ENCODE measurements at places on chromosomes 1 and 21.

GRCh38 chr1:12142891-12143630 lies 23.7 kb upstream of the TNFRSF1B start:
- DNase-seq = no peak

DNA sequence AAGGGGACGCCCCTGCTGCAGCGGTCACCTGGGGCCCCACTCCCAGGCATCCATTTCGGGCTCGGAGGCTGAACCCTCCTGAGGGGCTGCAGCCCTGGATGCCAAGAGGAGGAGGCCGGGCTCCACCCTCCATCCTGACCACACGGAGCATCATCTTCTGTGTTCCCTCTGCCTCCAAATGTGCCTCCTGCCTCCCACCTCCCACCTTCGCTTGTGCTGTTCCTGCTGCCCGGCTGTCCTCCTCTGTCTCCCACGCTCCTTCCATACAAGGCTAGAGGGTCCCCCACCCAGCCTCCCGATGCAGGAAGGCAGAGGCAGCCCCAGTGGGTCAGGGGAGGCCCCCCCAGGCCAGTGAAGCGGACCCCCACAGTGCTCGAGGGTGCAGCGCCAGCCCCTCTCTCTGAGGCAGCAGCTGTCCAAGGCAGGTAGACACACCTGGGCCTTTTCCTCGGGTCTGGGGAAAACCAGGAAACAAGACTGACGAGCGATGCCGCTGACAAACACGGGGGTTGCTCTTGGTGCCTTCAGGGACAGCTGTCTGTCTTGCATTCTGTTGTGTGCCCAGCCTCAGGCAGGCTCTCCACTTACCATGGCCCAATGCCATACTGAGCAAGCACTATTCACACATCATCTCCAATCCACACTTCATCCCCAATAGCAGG lies 16.8 kb upstream of the PLEKHG5 start:
- no peak for DNase-seq

DNA sequence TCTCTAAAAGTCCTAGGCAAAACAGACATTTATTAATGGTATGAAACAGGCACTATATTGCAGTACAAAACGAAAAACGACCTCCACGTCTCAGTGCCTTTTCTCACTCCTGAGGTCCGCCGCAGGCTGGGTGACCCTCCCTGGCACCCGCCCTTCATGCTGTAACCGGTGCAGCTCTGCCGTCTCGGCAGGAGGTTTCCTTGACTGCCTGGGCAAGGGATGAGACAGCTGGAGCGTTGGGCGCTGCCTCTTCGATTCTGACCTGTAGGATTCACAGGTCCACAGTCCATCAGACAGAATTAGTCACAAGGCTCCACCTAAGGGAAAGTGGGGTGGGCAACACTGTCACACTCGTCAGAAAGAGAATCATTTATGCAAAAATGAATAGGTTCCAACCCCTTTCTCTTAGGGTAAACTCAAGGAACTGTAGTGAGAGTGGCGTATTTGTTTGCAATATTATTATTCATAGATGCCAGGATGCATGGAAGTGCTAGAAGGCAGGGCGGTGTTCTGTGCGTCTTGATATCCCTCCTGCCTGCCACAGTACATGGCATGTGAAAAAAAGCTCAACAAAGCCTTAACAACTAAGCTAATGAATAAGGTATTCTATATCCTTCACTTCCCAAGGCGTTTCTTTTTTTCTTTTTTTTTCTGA lies 23.5 kb upstream of the ZBTB18 start:
- no peak for DNase-seq

DNA sequence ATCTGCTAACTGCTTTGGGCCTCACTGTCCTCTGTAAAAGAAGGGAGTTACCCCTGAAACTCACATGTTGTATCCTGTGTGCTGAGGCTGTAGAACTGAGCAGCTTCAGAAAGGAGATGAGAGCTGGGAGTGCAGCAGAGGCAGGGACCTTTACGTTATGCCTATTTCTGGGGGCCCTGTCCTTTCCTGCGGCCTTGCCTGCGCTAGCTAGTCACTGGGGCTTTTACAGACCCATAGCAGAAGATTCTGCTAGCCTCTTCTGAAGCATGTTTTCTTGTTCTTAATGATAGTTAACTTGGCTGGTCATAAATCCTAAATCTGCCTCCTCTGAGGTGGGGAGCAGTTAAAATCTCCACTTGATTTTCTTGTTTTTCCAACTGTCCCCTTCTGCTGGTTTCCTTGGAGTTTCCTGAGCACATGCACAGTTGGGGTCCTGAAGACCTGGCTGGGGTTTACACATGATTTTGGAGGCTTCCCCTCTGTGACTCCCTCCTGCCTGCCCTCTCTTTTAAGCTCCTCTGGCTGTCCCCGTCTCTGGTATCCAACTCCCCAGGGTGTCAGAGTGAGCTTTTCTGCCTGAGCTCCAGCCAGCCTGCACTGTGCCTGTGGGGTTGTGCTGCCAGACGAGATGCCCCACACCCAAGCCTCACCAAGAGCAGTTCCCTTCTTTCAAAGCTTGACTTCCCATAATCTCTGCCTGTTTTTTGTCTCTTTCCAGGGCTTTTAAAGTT lies 76.6 kb downstream of the NOS1AP start:
- no peak for DNase-seq

DNA sequence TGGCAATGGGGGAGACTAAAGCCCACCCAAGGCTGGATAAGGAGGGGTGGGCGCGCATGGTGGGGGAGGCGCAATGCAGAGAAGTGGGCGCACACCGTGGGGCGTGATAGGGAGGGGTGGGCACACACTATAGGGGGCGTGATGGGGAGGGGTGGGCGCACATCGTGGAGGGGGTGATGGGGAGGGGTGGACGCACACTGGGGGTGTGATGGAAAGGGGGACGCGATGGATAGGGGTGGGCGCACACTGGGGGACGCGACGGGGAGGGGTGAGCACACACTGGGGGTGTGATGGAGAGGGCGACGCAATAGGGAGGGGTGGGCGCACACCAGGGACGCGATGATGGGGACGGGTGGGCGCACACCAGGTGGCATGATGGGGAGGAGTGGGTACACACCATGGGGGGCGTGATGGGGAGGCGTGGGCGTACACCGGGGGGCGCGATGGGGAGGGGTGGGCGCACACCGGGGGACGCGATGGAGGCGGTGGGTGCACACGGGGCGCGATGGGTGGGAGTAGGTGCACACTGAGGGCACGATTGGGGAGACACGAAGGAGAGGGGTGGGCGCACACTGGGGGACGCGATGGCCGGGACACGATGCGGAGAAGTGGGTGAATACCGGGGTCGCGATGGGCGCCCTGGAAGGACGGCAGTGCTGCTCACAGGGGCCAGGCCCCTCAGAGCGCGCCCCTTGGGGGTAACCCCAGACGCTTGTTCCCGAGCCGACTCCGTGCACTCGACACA lies 929 bp downstream of the SUMO3 start:
- DNase-seq = no peak

DNA sequence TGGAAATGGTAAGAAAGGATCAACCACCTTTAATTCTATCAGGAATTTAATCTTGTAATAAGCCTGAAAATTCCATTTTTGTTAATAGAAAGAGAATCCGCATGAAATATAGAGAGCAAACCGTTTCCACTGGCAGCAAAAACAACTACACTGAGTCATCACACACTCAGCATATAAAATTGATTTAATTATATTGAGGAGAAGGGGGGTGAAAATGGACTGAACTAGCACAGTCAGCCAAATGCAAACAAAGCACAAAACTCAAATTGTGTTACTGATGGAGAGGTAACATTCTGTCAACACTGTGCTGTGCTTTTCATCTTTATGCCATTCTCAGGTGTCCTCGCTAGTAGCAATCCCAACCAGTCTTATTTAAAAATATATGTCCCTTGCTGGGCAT lies 1583.9 kb downstream of the MRPL39 start:
- peak; percentile 39 for DNase-seq

- no peak for DNase-seq
Observed at GRCh38 chr1:22457345-22457744, 5.7 kb downstream of the ZBTB40 start.

GRCh38 chr1:28259934-28260802 lies 850 bp downstream of the SESN2 start:
- DNase-seq = peak; percentile 64

- peak; percentile 88 for DNase-seq
Observed at GRCh38 chr1:10507111-10507879, 32.5 kb downstream of the PEX14 start.

DNA sequence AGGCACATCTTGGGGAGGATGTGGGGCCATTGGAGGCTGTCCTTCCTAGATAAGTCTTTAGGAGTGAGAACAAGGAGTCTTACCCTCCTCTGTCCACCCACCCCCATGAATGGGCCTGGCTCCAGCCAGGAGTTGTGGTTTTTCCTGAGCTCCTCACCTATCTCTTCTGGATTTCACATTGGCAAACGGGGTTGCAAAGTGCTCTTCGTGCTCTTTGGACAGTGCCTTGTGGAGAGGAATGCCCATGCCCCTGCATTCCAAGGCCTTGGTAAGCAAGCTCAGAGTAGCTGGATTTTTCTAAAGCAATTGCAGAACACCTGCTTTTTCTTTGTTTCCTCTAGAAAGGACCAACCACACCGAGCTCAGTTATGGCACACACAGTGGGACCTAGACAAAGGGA lies 152.1 kb upstream of the CAMK1G start:
- no peak for DNase-seq

DNA sequence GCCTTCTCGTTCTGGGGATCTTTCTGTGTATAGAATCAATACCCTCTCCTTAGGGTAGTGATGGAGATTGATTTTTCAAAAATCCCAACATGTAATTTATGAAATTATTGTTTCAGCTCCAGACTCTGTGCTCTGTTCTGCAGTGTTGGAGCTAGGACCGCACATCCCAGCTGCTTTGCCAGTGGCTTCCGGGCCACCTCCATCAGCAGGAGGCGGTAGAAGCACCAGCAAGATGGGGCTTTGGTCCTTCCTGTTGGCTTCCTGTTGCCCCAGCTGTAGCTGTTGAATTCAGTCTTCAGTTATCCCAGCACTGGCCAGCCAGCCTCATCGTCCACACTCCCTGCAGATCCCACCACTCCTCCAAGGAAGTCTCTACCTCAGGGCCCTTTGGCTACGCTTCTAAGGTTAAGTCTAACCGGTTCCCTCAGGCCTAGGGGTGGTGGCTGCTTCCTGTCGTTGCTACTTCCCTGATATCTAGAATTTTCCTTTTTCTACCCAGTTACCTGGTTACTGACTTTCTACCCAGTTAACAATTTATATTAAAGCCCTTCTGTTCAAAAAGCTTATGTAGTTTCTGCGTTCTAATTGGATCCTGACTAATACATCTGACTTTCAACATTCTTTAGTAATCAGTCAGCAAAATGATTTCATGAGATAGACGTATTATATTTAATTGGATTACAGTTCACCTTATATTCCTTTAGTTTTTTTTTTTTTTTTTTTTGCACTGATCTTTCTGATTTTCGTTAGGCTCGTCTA lies 24.6 kb downstream of the GALNT2 start:
- DNase-seq = no peak

- no peak for DNase-seq
Observed at GRCh38 chr1:214717351-214717750, 114.4 kb downstream of the CENPF start.

- no peak for DNase-seq
Observed at GRCh38 chr1:60235275-60235674, 161.7 kb upstream of the C1orf87 start.

DNA sequence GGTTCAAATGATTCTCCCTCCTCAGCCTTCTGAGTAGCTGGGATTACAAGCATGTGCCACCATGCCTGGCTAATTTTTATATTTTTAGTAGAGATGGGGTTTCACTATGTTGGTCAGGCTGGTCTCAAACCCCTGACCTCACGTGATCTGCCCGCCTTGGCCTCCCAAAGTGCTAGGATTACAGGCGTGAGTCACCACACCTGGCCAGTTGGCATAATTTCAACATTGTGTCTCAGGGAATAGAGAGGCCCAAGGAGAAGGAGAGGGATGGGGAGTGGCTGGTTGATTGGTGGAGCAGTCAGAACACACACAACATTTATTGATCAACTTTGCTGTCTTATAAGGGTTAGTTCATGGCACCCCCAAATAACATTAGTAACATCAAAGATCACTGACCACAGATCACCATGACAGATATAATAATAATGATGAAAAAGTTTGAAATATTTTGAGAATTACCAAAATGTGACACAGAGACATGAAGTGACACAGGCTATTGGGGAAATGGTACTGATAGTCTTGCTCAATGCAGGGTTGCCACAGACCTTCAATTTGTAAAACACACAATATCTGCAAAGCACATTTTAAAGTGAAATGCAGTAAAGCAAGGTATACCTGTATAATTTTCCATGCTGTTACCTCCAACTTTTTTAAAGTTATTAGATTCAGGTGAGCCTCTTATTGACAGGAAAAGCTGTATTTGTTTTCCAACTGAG lies 15.8 kb upstream of the CYB5R1 start:
- DNase-seq = no peak

DNA sequence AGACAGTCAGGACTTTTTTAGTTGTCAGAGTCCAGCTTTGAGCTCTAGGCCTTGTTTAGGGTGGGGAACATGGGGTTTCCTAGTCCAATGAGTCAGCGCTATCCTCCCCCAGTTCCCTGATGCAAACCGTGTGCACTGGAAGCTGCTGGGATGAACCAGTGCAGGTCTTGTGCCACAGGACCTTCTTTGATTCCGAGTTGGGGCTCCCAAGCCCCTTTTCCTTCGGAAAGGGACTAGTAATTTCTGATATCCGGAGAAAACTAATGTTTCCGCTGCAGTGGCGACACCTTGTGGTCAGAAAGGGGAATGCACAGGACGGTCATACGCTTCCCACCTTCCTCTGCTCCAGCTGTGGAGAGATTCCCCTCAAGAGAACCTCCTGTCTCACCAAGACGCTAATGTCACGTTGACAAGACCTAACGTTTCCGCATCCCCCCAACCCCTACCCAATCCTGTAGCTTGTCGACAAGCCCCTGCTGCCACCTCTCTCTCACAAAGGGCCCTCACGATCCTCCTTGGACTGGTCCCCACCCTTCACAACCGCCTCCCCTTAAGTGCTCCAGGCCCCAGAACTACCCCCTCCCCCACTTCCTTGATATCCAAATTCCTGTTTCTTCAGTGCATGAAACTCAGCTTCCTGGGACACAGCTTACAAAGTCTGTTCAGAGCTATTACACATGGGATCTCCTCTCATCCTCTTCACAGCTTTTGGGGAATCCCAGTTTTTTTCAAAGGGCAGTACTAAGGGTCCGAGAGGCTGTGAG lies 30.9 kb downstream of the GPA33 start:
- DNase-seq = peak; percentile 72

DNA sequence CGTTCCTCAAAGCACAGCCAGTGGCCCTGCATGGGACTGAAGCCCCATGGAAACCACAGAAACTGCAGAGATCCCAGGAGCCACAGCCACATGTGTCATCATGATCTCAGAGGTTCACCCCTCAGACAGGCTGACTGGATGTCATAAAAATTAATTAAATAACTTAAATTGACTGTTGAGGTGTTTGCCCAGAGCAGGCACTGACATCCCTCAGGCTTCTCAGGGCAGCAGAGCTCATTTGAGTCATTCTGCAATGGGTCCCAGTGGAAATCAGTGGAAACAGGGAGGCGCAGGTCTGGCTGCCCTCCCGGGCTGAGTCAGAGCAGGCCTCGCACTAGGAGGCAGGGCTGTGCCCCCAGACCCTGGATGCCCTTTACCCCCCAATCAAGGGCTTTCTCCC lies 135.1 kb downstream of the CDC7 start:
- no peak for DNase-seq

Measured in NCI-H1105 (cell line).